GM13977 (cell line): ENCODE measurements at places on chromosomes 1 and 21.

DNA sequence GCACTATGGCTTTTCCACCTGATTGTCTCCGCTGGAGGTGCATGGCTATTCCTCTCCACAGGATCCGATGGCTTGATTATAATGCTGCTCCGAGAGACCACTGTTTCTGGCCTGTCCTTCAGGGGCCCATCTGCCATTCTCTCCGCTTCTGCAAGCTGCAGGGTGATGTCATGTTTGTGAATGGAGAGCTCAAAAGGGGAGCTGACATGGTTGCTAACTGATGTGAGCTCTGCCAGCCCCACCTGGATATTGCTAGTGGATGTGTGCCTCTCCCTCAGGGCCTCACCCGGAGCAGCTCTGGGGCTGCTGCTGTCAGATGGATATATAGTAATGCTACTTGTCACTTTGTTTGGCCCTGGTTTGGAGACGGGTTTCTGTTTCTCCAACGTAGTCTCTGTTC is 72.3 kb downstream of the KDM1A start:
- DNase-seq: no peak

GRCh38 chr1:109787845-109788601 is 24.3 kb upstream of the EPS8L3 start:
- DNase-seq: no peak

DNA sequence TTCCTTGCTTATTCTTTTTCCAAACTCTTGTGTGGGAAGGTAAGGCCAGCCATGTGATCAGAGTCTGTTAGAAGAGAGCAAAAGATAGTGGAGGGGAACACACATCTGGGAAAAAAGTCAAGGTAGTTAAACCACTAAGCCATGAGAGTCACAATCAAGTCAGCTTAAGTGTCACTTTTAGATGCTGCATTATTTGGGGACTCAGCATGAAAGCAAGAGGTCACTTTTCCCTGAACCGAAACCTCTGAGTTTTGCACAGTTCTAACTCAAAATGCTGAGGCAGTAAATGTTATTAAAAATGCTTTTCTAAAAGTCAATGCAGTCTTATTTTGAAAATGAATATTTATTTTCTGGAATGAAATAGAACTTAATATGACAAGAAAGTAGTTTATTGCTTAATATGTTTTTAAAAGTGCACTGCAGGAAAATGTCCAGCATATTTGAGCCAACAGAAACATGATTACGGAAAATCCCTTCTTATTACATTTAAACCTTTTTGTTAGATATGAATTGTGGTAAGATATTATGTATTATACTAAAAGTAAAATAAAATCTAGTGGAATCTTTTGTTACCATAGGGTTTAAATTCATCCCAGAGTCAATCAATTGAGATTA is 69.3 kb downstream of the RBM11 start:
- no peak for DNase-seq

DNA sequence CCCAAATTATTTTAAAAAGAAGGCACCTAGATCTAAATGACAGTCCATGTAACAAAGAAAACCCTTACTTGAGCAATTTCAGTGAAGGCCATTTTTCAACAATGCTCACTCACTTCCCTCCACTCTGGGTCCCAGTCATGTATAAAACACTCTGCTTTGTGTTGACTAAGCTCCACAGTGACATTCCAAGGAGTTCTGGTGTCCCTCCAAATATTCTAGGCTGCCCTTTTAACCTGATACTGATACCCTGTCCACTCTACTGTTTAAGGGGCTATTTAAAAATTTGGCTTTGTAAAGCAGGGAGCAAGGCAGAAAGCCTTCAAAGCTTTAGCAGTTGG is 73.6 kb downstream of the GNG12 start:
- no peak for DNase-seq

DNA sequence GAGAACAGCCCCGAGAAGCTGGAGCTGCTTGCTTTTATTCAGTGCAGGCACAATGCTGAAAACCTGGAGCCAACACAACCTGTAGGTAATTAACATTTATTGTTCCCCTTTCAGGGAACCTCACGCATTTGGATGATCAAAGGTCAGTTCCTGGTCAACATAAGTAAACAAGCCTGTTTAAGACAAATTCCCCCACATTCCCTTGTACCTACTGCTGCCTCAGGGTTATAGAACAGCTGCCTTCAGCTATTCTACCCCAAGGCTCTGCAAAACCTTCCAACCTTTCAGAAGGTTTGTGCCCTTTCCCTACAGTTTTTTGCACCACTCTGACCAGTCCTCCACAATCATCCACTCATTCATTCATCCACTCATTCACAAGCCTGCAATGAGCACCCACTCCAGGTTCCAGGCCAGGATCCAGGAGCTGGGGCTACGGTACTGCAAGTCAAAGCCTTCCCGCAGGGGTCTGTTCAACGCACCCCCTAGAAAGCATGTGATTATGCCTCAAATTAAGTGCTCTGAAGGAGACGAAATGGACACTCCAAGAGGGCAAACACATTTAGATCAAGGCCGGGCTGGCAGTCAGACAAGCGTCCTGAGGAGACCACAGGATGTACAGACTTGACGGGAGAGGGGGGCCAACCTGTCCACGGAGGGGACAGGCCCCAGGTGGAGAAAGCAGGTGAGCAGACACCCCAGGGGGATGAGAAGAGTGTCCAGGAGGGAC is 683.9 kb downstream of the MATN1 start:
- DNase-seq: no peak

DNA sequence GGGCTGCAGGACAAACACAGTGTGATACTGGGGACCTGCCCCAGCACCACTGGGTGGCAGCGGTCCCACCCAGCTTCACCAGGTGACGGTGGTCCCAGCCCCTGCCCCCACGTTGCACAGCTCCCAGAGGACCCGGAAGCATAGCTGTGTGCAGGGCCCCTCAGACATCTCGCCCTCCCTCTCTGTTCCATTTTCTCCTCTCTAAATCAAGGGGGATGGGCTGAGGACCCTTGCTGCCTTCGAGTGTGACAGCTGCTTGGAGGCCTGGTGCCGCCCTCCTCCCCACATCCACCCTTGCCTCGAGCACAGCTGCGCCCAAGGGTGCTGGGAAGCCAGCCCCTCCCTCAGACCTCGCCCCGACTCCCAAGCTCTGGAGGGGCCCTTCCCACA is 16.1 kb upstream of the LRRC3 start:
- no peak for DNase-seq

- no peak for DNase-seq
Measured at GRCh38 chr1:5456090-5456811, 536.0 kb downstream of the NPHP4 start.

- DNase-seq: peak; percentile 14
Measured at GRCh38 chr1:65255035-65255655, 54.2 kb upstream of the DNAJC6 start.

DNA sequence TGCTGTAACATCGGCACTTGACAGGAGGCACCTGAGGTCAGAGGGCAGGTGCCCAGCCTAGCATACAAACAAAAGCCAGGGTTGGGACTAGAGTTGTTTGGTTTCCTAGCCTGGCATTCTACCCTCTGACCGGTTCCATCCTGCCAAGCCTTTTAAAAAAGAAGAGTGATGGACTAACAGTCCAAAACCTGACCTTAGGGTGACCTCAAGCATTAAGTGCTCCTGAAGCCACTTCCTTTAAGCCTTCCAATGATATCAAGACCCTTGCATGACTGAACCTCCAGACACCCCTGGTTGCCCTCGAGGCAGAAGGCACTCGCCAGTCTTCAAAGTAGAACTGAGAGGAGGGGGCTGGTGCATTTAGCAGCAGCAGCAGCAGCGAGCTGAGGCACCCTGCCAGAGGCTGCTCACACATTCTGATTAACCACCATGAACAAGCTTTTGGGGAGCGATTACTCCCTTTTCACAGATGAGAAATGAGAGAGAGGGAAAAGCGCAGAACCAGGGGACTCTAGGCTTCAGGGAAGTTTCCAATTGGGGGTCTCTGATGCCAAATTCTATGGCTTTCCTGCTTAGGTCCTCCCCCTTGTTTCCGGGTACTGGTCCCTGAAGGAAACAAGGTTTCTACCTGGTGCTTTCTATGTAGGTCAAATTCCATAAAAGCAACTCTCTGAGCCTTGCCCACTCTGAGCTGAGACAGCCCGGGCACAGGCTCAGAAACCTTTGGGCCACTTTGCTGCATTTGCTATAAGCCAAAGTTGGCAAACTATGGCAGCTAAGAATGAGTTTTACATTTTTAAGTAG is 9.2 kb downstream of the SLC2A1 start:
- no peak for DNase-seq

GRCh38 chr21:43332861-43333297 is 94.1 kb downstream of the SIK1 start:
- DNase-seq: no peak

DNA sequence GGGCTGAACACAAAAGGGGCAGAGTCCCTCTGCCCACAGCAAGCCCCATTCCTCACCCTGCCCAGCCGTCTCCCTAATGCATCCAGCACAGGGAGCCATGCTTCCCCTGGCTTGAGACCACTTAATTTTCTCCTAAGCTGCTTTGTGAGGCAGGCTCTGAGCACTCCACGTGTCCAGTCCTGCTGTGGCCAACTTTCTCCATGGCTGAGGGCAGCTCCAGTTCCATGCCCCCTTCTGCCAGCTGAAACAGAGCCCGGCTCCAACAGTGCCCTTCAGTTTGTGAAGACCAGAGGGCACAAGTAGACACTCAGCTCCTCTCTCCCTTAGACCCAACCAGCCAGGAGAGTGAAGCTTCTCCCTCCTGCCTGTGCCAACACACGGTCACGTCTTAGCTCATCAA is 33.8 kb downstream of the PLEKHA6 start:
- DNase-seq: no peak
